CD4-positive, CD25-positive, alpha-beta regulatory T cell (primary cell): ENCODE measurements at places on chromosomes 3 and 15. TPM values are rescaled to one million over a fixed set of nuclear protein-coding genes. Genes with fewer than 3 reads are reported as not detected.

MESP2 gene
- polyA plus RNA-seq: not detected

DCLK3 gene
- polyA plus RNA-seq: not detected

RAD51 gene
- polyA plus RNA-seq: 4.9 TPM

COL8A1 gene
- not detected for polyA plus RNA-seq

ARNT2 gene
- polyA plus RNA-seq: not detected

KNG1 gene
- polyA plus RNA-seq: not detected

TNFAIP8L3 gene
- polyA plus RNA-seq: not detected

OIP5 gene
- 4.0 TPM for polyA plus RNA-seq

AQP9 gene
- polyA plus RNA-seq: 0.11 TPM
